Upper lobe of right lung (tissue), 1 donor: ENCODE measurements at places on chromosomes 1 and 21.

GRCh38 chr1:118223426-118223825 is 38.4 kb upstream of the SPAG17 start:
- H3K27ac ChIP-seq = no peak overlapping the region
- H3K27me3 ChIP-seq = no peaks in the 10 kb centered on the region
- H3K36me3 ChIP-seq = no peaks in the 10 kb centered on the region
- no peak overlapping the region for H3K4me3 ChIP-seq
- no peak for DNase-seq

- H3K4me3 ChIP-seq = no peak overlapping the region
- H3K27ac ChIP-seq = no peak overlapping the region
- DNase-seq = no peak
- H3K27me3 ChIP-seq = peaks cover 16% of the 10 kb centered on the region
Observed at GRCh38 chr1:7177438-7178146, 392.3 kb downstream of the CAMTA1 start.

GRCh38 chr1:185719021-185719420 is 15.2 kb upstream of the HMCN1 start:
- no peaks in the 10 kb centered on the region for H3K27me3 ChIP-seq
- no peaks in the 10 kb centered on the region for H3K4me1 ChIP-seq
- no peaks in the 10 kb centered on the region for H3K36me3 ChIP-seq
- no peak for DNase-seq
- H3K4me3 ChIP-seq = no peak overlapping the region

GRCh38 chr1:88697503-88697902 is 13.4 kb downstream of the PKN2 start:
- no peak overlapping the region for H3K27ac ChIP-seq
- DNase-seq = no peak
- no peaks in the 10 kb centered on the region for H3K27me3 ChIP-seq
- H3K4me1 ChIP-seq = peaks cover 28% of the 10 kb centered on the region

- H3K4me1 ChIP-seq = no peaks in the 10 kb centered on the region
- H3K36me3 ChIP-seq = no peaks in the 10 kb centered on the region
- no peak overlapping the region for H3K4me3 ChIP-seq
- H3K27ac ChIP-seq = no peak overlapping the region
- DNase-seq = no peak
Observed at GRCh38 chr1:83704350-83704749, 294.6 kb downstream of the TTLL7 start.

GRCh38 chr1:29482064-29482463 is 245.7 kb downstream of the PTPRU start:
- no peak overlapping the region for H3K27ac ChIP-seq
- peaks cover 31% of the 10 kb centered on the region for H3K27me3 ChIP-seq
- H3K36me3 ChIP-seq = no peaks in the 10 kb centered on the region
- DNase-seq = no peak
- no peaks in the 10 kb centered on the region for H3K4me1 ChIP-seq

DNA sequence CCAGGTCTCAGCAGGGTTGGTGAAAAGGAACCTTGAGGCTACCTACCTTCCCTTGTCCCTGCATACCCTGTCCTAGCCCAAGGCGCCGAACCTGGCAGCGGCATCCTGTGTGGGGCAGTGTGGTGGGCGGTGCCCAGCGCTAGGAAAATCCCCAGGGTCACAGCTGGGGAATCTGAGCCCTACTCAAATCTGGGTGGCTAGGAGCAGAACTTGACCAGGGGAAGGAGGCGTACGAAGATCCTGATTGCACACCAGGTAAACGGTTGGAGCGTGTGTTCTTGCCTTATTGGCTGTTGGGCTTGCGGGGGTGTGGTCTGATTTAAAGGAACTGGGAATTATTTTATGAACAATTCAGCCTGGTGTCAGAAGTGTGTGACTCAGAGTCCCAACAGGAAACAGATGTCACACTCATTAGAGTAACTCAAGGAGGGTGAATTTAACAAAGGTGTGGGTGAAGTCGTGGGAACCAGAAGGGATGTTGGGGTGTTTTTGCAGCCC is 118.6 kb downstream of the LRIG2 start:
- no peak for DNase-seq
- H3K4me3 ChIP-seq = no peak overlapping the region
- H3K27ac ChIP-seq = no peak overlapping the region
- no peaks in the 10 kb centered on the region for H3K4me1 ChIP-seq
- no peaks in the 10 kb centered on the region for H3K27me3 ChIP-seq
- H3K36me3 ChIP-seq = no peaks in the 10 kb centered on the region

DNA sequence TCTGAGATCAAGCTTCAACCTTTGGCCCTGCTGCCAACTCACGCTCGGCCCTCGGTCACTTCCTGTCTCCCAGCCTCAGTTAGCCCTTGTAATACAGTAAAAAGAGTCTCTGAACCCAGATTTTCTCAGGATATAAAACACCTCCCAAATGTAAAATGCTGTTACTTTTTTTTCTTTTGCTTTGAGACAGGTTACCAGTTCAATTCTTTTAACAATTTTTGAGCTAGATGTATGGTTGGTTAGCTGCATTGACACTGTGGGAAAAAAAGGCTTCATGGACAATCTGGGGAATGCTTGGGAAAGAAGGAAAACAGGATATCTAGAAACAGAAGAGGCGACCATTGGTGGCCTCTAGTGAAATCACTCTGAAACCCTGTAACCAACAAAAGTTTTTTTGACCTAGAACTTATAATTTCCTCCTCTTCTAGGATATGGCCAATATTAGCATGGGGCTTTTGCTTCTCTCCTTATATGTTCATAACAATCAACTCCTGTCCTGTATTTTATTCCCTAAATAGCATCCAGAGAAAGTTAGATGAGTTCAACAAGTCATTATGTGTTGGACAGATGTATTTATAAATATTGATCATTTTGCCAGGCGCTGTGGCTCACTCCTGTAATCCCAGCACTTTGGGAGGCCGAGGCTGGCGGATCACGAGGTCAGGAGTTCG is 1.3 kb downstream of the CMPK1 start:
- no peak for DNase-seq

DNA sequence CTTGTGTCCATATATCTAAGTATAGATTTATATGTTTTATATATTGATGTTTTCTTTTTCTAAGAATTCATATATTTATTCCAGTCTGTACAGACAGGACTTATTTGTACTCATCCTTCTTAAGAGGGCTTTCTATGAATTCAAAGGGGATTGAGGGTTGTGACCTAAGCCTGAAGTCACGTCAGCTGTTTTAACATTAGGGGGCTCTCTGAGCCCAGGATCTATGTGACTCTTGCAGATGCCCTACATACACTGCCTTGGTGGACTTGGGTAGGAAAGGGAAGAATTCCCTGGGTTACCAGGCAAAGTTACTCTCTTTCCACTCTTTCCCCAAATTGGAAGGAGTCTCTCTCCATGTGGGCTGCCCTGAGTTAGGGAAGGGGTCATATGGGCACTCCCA is 283.8 kb upstream of the DAB1 start:
- H3K36me3 ChIP-seq = no peaks in the 10 kb centered on the region
- no peaks in the 10 kb centered on the region for H3K4me1 ChIP-seq
- DNase-seq = no peak
- H3K4me3 ChIP-seq = no peak overlapping the region
